HT1080 (cell line): ENCODE measurements at places on chromosomes 6 and 20. TPM values are rescaled to one million over a fixed set of nuclear protein-coding genes. Genes with fewer than 3 reads are reported as not detected.

Gene CALHM5
- 1.0 and 1.3 TPM in 2 replicates for total RNA-seq

Gene SLA2
- total RNA-seq: not detected in 2 replicates

Gene TFAP2D
- total RNA-seq: not detected in 2 replicates

Gene MLN
- total RNA-seq: not detected in 2 replicates

Gene SLCO4A1
- total RNA-seq: 45.5 and 55.7 TPM in 2 replicates

Gene PRND
- 0.18 and 0.27 TPM in 2 replicates for total RNA-seq

Gene TNFRSF6B
- 5.9 and 7.2 TPM in 2 replicates for total RNA-seq

Gene RIPPLY2
- not detected in 2 replicates for total RNA-seq

Gene RING1
- 32.1 and 37.0 TPM in 2 replicates for total RNA-seq

Gene IMPG1
- not detected in 2 replicates for total RNA-seq

Gene CCN2
- 25.7 and 41.6 TPM in 2 replicates for total RNA-seq

Gene SLC17A3
- not detected in 2 replicates for total RNA-seq

Gene CTAGE9
- not detected in 2 replicates for total RNA-seq
